ENCODE measurements at places on chromosomes 5 and 9.

- no peak for DNase-seq
These were observed 91.0 kb upstream of the MVB12B start for GRCh38 chr9:126235336-126236243.

DNA sequence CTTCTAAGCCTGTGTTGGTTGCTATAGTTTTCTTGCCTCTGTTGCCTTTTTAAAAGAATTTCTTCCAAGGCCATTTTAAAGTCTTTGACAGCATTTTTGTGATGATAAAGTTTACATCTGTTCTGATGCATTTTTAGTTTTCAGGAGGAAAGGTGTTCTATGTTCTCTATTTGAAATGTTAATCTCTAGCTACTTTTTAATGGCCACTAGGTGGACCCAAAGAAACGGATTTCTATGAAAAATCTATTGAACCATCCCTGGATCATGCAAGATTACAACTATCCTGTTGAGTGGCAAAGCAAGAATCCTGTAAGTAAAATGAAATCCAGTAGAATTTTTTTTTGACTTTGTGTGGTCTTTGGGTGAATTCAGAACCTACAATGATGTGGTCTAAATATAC lies 60.2 kb downstream of the MELK start:
- DNase-seq = peak; percentile 60

- no peak for DNase-seq
These were observed 247.5 kb upstream of the TMEM161B start for GRCh38 chr5:88515881-88516819.

DNA sequence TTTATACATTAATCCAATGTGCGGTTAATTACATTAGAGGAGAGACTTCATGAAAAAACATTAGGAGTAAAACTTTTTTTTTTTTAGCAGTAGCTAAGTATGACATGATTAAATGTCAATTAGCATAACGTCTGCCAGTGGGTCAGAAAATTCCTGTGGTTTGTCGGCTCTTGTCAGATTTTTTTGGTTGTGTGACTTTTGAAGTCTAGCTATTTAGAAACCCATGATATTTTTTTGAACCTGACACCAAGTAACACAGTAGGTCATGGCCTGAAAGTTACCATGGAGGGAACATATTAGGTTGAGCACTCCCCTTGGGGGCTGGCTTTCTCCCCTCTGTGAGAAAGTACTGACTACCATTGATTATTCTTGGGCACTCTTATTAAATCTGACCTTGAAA lies 84.8 kb upstream of the ALDH1A1 start:
- no peak for DNase-seq

DNA sequence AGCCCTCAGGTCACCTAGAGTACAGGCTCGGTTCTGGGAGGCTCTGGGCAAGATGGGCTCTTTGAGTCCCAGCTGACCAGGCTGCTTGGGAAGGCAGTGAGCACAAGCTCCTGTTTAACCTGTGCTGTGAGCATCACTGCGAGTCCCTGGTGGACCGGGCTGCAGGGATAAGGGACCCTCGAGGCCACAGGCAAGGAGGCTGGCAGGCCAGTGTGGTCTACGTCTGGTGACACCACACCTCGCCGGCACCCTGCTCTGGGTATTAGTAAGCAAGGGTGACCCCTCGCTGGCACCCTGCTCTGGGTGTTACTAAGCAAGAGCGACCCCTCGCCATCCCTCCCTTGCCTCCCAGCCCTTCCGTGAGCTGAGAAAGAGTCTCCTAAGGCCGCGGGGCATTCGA lies 125.9 kb upstream of the FOXD4L5 start:
- DNase-seq = no peak

DNA sequence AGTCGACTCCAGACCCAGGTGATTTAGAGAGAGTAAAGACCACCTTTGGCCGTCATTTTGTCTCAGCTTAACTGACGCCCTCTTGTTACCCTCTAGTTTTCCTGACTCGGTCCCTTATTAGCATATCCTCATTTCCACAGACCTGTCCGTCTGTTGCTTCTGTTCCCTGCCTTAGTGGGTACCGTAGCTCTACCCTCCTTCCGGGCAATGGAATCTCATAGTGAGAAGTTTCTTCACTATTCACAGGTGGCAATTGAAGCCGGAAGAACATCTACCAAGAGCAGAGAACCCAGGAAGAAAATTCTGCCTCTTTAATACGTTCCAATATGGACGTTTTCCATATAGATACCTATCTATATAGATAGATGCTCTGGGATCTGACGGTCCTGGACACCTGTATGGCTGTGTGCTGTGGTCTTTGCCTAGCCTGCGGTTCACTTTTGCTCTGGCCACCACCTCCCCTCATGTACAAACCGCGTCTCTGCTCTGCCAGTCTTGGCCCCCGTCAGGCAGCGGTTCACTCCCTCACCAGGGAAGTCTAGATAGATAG lies 652 bp upstream of the TMEM161B start:
- DNase-seq = peak; percentile 44

- no peak for DNase-seq
These were observed 182.4 kb downstream of the DIRAS2 start for GRCh38 chr9:90460220-90460619.

DNA sequence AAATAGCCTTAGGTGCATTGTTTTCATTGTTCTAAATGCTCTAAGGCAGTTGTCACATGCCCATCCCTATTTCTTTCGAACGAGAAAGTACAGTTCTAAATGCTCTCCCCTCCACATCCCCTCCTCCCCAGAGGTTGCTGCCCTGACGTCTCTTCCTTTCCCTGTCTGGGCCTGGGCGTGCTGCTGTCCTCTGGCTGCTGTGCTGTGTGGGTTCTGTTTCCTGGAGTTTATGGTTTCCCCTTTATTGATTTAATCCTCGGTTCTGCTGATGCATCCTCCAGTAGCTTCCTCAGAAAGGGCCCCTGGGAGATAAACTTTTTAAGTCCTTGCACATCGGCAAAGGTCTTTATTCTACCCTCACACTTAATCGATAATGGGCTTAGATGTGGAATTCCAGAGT lies 48.8 kb downstream of the MVB12B start:
- peak; percentile 76 for DNase-seq

DNA sequence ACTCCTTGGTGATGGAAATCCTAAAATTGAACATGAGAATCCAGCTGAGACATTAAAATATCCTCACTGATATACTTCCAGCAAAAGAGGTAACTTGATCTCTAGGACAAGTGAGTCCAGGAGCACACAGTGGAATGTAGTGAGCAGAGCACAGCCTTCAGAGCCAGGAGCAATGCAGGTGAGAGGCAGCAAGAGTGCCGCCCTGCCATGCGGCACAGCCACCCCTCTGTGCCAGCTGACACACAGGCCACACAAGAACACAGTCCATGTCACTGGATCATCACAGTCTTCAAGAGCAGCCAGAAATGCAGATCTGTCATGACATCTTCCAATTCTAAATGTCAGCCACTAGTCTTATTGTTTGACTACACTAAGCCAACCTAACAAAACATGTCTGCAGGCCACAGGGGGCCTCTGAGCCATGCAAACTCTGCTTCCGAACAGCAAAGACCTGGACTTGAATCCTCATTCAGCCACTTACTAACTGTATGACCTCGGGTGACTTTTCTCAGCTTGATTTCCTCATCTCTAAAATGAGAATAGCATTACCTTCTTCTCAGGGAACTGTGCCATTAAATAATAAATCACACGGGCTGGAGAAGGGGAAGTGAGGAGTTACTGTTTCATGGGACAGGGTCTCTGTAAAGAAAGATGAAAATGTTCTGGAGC lies 47.0 kb downstream of the CCDC125 start:
- no peak for DNase-seq

DNA sequence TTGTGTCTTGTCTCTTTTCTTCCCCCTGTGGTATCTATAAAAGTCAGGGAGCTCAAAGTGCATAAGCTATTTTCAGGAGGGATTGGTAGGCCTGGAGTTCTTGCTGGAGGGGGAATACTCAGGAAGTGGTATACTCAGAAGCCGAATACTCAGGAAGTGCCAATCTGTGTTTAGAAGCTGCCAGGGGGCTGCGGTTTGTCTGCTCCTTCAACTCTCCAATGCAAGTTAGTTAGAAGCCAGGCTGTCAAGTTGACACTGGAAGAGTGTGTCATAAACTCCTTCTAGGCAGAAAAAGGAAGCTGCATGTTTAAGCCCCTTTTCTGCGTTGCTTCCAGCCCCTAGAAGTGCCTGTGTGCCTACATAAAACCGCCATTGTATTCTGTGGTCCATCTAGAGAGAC lies 366.5 kb downstream of the TAF11L14 start:
- no peak for DNase-seq

DNA sequence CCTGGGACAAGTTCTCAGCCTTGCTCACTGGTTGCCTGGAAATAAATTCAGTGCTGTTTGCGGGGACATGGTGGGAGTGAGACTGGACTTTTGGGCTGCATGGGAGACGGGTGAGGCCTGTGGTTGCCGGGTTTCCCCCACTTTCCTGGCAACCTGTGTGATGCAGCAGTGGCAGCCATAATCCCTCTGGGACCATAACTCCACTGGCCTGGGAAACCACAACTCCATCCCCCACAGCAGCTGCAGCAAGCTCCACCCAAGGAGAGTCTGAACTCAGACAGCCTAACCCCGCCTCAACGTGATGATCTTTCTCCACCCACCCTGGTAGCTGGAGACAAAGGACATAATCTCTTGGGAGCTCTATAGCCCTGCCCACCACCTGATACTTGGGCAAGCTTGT lies 349.9 kb downstream of the PIK3R1 start:
- no peak for DNase-seq

GRCh38 chr5:27241564-27242257 lies 203.3 kb upstream of the CDH9 start:
- peak; percentile 91 for DNase-seq

DNA sequence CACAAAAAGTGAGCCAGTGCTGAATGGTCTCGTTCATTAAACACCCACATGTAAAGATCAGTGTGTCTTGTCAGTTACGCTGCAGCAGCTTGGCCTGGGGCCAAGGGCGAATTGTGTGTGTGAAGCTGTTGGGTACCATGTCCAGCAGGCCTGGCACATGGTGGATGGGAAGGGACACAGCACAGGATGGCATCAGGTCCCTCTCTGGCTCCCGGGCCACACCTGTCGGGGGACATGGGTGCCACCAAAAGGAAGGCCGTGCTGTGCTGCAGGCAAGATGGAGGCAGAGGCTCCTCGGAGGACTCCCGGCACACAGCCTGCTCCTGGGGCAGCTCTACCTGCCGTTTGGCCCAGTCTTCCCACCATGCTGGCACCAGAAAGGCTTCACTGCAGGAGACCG lies 32.0 kb downstream of the NKD2 start:
- DNase-seq = no peak

DNA sequence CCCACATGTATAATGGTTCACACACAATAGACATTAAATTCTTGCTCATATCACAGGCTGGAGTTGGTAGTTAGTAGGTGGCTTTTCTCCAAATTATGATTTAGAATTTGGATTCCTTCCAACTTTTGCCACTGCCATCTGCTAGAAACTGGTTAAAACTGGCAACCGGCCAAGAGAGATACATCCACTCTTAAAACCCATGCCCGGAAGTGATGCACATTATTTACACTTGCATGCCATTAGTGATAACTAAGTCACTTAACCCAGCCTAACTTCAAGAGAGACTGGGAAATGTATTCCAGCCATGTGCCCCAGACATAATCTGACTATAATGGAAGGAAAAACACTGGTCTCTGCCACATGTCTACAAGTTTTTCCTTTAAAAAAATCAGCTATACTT lies 395.7 kb upstream of the SEMA6A start:
- DNase-seq = peak; percentile 2

DNA sequence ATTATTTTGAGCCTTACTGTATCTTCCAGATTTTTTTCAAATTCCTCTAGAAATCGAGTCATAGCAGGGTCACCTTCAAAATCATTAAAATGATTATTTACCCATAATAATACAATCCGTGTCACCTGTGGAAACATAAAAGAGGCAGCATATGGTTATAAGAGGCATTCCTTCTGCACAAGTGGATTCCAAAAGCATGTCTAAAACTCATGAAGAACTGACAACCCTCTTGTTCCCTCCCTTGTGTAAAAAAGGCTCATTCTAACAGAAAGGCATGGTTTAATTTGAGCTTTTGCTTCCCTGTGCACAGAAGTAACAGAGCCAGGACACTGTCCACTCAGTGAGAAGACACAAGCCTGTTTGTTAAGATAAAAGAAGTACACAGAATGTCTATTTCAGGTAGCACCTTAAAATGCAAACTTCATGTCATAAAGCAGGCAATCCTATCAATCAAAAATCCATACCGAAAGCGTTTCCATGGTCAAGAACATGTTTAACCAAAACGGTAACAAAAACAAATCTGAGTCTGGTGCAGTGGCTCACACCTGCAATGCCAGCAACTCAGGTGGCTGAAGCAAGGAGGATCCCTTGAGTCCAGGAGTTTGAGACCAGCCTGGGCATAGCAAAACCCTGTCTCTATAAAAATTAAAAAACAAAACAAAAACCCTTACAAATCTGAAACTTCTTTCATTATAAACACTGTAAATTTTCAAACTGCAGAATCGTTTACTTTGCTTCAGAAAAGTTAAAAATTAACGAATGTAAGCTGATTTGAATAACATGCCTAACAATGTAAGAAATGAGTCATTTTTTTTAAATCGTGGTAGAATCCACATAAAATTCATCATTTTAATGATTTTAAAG lies 139.3 kb downstream of the RAPGEF6 start:
- no peak for DNase-seq

DNA sequence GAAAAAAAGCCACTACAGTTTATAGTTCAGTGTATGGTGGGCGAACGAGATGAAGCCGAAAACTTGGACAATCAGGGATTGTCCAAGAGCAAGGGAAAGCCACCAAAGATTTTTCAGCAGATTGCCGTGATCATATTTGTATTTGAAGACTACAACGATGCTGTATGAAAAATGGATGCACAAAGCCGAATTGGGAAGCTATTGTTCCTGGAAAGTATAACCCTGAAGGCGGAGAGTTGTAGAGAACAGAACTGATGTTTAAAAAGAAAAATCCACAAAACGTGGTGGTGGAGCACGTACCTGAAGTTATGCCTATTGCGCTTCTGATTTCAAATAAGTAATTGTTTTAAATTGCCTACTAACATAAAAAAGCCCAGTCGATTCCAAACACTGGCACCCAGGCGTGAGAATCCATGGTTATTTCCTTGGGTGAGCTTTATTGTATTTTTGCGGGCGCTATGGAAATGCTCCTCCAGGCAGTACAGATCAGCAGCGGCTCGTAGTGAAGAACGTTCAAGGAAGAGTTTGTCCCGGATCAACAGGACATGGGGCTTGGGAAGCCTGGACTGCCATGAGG lies 772 bp upstream of the TARS1 start:
- peak; percentile 53 for DNase-seq

DNA sequence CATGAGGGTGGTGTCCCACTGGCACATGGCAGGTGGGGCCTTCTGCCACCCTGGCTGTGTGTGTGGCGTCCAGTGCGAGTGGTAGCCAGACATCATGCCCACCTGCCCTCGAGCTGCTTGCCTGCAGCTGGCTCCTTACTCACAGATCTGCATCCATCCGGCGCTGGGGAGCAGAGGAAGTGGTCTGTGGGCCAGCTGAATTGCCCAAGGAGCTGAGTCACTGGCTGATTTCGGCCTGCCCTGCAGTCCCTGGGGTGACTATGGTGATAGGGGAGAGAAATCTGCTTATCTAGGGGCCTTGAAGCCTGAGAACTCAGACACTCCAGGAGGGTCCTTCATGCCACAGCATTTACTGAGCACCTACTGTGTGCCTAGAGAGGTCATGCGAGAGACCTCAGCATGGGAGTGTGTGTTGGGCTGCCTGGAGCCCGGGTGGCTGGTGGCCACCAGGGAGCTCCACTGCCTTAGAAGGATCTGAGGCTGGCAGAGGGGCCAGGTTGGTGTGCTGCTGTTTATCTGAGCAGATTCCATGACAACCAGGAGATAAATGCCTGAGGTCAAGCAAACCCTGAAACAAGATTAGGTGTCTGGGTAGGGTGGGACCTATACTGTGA lies 57.1 kb downstream of the SLC22A5 start:
- DNase-seq = peak; percentile 97
